ENCODE measurements at places on chromosomes 5 and 9.

DNA sequence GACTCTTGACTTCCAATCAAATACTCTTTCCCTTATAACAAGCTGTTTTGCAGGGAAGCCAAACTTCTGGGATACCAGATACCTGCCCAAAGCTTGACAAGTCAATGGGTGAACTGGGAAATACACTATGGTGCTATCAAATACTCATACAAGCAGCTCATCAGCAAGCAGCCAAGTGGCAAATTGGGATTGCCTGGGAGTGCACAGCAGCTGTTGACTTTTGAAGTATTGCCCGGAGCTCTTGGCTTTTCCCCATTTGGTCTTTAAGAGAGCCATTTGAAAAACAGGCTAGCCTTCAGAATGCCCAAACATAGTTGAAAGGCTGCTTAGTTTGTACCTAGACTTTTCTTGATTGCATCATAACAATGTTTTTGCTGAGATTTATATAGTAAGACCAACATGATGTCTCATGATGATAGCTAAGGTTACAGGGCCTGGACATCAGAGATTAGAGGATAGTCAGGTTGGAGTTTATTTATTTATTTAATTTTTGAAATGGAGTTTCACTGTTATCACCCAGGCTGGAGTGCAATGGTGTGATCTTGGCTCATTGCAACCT is 210.1 kb upstream of the ZNF608 start:
- no peak for DNase-seq

- no peak for DNase-seq
Observed at GRCh38 chr5:31936683-31937082, 237.4 kb downstream of the GOLPH3 start.

DNA sequence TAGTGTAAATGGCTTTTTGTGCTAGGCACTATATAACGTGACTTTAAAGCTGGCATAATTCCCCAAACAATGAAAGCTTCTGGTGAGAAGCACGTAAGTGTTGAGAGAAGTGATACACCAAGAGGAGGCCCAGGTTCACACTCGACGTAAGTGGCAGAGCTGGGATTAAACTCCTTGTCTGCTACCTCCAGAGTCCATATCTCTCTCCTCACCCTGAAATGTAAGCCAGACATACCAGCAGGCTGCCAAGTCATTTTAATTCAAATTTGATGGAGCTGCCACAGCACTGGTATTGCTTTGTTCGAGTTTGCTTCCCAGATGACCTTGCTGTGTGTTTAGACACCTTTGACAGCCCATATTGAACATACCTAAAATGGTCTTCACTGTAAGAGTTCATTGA is 319.7 kb downstream of the GLIS3 start:
- DNase-seq, result no peak

DNA sequence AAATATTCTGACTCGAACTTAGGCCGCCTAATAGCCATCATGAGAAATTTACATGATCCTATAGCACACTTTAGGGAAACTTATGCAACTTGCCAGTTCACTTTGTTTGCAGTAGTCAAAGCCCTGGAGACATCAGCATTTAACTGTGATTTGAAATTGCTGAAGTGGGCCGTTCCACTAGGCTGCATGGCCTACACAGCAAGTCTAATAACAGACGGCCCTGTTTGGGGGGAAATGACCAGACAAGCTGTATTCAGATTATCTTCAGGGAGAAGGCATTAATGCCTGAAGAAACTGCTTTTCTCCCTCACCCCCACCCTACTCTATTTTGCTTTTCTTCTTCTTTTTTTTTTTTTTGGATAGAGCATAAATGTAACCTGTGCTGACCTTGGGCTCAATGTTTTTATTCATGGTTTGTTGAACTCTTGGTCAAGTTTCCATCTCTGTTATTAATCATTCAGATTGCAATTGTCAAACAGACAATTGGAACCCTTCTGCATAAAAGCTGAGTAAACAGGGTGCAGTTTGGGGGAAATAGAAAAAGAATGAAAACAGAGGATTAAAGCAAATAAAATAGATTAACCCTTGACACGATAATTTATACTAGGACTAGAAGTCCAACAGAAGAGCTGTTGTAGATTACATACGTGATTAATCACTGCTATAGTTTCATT is 1928.2 kb upstream of the WWC1 start:
- DNase-seq, result no peak

- no peak for DNase-seq
Observed at GRCh38 chr9:101578378-101578777, 16.4 kb downstream of the PPP3R2 start.

- DNase-seq, result peak; percentile 46
Observed at GRCh38 chr5:132662925-132663770, 5.2 kb downstream of the IL13 start.

DNA sequence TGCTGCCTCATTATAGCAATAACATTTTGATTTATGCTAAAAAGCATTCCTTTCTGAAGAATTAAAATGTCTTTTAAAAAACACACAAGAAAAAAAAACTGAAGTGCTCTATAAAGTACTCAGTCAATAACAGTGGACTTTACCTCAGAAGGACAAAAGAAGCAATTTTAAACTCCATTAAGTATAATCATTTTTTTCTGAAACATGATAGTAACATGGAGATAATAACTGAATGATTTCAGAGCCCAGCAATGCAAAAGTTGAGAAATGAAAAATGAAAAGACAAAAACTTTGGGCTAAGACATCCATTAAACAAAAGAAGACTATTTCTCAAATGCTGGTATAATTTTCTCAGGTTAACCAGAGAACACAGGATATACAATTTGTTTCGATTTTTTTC is 78.7 kb downstream of the RFX3 start:
- no peak for DNase-seq

- no peak for DNase-seq
Observed at GRCh38 chr5:116428413-116428812, 146.2 kb downstream of the SEMA6A start.

- DNase-seq, result no peak
Observed at GRCh38 chr5:176481711-176482110, 33.5 kb downstream of the FAF2 start.

DNA sequence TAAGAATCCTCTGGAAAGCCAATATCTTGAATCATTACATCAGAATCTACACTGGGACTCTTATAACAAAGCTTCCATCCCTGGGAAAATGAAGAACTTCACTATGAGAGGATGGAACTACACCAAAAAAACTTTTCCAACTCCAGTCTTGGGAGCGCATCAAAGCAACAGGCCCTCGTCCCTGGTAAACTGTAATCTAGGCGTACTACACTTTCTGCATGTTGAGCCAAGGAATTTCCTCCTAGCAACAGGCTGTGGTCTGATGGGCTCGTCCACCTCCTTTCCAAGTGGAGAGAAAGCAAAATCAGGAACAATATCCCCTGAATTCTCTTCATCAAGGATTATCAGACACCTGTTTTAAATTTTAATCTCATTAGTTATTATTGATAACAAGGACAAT is 94.1 kb downstream of the NFIB start:
- DNase-seq, result no peak

- DNase-seq, result no peak
Observed at GRCh38 chr9:79023134-79023580, 548.6 kb upstream of the TLE4 start.

GRCh38 chr9:7894231-7894630 is 94.7 kb upstream of the DMAC1 start:
- DNase-seq, result no peak

DNA sequence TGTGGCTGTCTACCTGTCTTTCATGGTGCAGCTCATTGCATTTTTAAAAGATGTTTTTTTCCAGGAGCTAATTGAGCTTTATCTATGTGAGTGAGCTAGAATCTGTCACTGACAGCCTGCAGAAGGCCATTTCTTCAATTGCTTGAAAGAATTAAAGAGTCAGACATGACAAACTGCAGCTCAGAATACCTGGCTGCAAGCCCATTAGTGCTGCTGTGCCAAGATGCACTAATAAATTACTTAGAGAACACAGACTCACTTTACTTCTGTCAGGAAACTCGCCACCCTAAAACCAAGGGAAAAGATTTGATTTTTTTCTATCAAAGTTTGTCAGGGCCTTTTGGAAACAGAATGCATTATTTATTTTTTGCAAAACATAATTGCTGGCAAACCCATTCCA is 368.3 kb downstream of the CAAP1 start:
- no peak for DNase-seq

DNA sequence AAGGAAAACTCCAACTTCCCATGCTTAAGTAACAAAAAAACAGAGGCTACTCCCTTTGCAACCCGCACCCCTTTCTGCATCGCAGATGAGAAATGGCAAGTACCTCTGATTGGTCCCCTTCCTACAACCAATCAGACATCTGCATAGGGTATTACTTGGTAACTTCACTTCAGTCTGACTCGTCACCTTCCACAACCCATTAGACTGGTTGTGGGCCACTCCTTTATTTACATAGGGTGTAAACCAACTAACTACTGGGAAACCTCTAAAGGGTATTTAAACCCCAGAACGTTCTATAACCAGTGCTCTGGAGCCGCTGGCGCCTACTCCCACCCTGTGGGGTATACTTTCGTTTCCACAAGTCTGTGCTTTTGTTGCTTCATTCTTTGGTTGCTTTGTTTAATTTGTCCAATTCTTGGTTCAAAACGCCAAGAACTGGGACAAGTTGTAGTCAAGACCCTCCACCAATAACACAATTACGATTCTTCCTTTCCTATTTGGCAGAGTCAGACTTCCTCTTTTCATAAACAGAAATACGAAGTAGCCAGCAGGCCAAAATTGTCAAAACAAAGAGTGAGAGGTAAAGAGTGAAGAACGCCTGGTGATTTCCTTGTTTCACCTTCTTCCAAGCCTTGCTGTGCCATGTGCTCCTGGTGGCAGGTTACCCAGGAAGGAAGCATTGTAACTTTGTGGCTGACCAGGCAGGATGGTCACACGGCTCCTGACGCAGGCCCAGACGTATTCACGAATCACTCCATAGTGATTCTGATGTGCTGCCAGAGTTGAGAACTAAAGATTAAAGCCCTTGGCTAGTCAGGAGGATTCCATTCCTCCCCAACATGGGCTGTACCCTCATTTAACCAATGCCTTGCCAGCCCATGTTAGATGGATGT is 477.4 kb downstream of the ARHGEF28 start:
- DNase-seq, result no peak

DNA sequence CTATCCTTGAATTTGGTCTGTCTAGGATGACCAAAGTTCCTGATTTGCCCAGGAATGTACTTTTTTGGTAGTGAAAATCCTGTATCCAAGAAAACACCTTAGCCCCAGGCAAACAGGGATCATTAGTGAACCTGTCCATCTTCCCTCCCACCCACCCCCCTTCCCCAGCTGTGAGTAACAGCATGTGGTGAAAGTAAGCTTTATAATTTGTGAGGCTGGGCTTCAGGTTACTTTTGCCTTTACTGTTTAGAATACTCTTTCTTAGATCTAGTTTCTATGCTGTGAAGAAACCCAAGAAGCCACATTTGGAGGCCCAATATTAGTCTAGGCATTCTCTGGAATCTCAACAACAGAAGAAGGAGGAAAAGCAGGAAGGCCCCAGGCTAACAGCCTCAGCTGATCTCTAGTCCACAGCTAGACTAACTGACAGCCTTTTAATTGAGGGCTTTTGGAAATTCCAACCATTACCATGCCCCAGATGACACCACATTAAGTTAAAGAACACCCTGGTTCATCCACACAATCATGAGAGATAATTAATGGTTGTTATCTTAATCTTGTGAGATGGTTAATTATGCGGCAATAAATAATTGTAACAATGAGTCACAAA is 703.0 kb upstream of the NUDT12 start:
- DNase-seq, result no peak

GRCh38 chr9:137116728-137117127 is 2.2 kb upstream of the DPP7 start:
- no peak for DNase-seq

GRCh38 chr5:43152946-43153345 is 32.2 kb downstream of the ZNF131 start:
- no peak for DNase-seq

GRCh38 chr5:58115811-58116210 is 344.1 kb downstream of the PLK2 start:
- DNase-seq, result no peak

- no peak for DNase-seq
Observed at GRCh38 chr9:15592317-15592716, 39.5 kb downstream of the CCDC171 start.

DNA sequence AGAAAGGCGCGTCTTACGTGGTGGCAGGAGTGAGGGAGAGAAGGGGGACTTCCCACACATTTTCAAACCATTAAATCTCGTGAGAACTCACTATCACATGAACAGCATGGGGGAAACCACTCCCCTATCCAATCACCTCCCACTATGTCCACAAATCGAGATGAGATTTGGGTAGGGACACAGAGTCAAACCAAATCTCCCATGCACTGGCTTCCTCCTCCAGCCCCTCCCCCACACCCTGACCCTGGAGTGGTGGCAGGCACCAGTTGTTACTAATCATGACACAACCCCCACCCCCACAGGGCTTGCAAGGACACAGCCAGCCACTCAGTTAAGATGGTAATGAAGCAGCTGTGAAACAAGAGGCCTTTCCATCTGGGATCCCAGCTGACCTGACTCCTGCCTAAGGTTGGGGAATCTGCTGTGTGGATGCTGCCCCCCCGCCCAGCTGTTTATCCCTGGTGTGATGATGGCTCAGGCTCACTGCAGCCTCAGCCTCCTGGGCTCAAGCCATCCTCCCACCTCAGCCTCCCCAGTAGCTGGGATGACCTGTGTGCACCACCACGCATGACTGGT is 57.1 kb upstream of the FUBP3 start:
- DNase-seq, result no peak

DNA sequence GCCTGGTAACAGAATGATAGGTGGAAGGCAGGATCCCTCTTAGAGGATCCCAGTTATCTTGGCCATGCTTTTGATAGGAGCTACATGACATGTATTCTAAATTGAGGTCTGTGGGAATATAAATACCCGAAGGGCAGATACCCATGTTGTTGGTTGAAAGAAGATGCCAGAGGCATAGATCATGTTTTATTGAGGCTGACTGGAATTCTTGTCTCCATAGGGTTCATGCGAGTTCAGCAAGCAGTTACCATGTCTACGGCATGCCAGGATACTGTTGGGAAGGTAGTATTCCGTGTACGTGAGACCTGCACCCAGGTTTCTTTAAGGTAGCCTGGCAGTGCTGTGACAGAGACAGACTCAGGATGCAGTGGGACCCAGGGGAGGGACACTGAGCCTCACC is 230.7 kb downstream of the NR3C1 start:
- no peak for DNase-seq

GRCh38 chr9:125682340-125682739 is 24.7 kb downstream of the MAPKAP1 start:
- DNase-seq, result no peak

DNA sequence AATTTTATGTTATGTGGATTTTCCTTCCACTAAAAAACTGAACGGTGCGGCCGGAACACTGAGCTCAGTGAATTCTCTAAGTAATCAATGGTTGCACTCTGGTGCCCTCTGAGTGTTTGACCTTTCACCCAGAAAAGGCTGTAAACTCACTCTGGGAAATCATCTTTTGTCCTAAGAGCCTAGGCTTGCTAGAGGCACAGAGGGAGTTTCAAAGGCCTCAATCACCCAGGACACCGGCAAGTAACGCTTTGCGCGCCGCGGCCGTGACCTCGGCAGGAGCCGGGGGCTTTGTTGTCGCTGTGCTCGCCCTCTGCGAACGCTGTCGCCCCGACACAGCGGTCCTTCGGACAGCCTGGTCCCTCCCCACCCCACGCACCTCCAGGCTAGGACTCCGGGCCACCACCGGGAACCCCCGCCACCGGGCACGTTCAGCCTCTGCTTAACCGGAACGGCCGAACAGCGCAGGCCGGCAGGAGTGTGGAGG is 703 bp downstream of the ISCA1 start:
- DNase-seq, result no peak

All from DND-41 (cell line).